NCI-H460 (cell line): ENCODE measurements at places on chromosomes 11 and 22. TPM values are rescaled to one million over a fixed set of nuclear protein-coding genes. Genes with fewer than 3 reads are reported as not detected.

- no peak for DNase-seq
These were observed 2.7 kb downstream of the B4GALNT4 start for GRCh38 chr11:371716-372590.

- DNase-seq, result no peak
These were observed 13.1 kb upstream of the CCDC134 start for GRCh38 chr22:41787331-41787730.

- DNase-seq, result no peak
These were observed 21.3 kb upstream of the DRG1 start for GRCh38 chr22:31378123-31378522.

DNA sequence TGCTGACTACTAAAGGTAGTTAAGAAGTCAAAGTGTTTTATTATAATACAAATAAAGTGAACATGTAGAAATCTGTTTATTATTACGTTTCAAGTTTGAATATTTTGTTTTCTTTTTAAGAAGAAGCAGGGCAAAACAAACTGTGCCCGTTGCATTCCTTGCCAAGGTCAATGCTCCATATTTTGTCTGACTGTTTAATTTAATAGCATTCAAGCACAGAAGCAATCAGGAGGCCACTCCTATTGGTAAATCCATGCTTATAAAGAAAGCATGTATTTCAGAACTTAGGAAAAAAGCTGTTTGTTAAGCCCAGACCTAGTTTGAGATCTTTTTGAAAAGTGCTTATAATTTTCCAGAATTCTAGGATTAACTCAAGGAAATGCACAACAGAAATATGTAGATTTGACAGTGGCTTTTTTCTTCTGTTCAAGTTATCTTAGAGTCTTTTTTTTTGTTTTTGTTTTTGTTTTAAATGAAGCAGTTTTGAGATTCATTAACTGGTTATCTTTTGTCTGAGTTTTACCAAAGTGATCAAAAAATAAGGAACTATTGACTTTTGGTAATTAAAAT, 51.7 kb downstream of the ARHGAP42 start:
- no peak for DNase-seq

DNA sequence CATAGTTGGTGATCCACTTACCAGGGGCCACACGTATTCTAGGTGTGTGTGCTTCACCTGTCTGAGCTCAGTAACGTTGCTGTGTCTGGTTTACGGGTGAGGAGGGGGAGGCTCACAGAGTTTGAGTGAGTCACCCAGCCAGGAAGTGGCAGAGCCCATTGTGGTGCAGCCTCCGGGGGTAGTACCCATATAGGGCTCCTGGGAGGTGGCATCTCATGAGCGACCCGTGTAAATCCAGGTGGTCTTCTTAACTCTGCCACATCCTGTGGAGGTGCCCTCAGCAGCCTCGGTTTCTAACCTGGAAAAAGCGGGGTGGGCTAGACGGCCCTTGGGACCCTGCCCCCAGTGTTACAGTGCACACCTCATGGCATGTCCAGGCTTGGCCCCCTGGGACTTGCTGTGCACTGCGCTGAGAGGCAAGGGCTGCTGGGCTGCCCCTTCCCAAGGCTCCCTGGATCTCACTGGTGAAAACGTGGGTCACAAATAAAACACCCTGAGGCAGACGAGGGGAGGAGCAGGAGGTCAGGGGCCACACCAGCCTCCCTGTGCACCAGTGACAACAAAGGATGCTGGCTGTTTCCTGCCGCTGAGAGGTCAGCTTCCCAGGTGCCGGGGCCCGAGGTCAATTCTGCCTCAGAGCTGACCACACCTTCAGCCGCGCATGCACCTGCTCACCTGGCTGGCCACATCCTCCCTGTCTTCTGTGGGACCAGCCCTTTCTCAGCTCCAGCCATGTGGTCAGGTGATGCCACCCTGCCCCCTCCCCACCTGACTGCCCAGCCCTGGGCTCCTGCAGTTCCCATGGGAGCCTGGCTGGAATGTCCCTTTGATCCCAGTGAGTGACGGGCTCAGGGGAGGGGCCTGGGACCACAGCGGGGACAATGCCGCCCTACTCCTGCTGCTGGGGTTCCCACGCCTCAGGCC, 305.1 kb downstream of the CTTN start:
- DNase-seq, result no peak

- DNase-seq, result no peak
These were observed 65.4 kb downstream of the ZC3H12C start for GRCh38 chr11:110158317-110159200.

GRCh38 chr11:87712802-87713202, 462.4 kb downstream of the RAB38 start:
- DNase-seq, result no peak

DNA sequence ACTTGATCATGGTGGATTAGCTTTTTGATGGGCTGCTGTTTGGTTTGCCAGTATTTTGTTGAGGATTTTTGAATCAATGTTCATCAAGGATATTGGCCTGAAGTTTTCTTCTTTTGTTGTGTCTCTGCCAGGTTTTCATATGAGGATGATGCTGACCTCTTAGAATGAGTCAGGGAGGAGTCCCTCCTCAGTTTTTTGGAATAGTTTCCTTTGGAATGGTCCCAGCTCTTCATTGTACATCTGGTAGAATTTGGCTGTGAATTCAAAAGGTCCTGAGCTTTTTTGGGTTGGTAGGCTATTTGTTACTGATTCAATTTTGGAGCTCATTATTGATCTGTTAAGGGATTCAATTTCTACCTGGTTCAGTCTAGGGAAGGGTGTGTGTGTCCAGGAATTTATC, 78.1 kb downstream of the CTSC start:
- no peak for DNase-seq

DNA sequence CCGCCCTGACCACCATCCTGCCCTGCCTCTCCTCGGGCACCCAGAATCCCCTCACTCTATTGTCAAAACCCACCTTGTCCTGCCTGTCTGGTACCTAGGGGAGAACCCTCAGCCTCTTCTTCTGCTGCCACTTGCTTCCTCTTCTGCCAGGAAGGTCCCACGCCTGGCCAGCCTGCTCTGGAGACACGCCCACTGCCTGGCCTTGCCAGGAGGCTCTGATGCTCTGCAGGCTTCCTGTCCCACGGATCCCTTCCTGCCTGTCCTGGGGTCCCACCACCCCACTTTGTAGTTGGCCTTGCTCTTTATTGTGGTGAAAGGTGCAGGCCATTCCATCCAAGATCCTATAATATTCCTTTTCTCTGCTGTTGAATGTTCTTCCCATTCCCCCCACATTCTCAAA, 63.4 kb downstream of the BMAL1 start:
- DNase-seq, result no peak

DNA sequence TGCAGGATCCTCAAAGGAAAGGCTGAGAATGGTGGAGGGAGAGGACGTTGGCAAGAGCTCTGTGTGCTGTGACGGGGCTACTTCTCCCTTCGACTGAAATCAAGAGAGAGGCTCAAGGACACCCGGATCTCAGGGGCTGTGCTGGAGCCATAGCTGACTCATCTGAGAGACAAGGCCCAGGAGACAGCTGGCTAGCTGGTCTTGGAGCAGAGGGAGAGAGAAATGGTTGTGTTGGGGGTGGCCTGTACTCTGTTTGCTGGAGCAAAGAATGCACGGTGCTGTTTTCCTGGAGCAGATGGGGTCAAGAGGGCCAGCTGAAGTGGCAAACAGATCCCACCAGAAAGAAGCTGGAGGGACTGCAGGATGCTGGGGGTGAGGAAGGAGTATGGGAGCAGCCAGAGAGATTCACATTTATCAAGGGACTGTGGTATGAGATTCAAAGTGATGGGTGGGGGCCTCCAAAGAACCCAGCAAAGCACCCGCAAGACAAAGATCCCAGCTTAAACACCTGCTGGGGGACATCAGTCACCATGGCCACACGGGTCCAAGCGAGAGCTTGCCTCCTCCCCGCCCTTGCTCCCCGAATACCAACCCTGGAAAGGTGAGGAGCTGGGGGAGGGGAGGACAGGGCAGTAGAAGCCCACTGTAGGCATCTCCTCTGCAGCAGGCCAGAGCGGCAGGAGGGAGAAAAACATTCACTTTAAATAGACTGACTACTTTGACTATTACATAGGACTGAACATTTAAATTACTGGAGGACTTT, 40.8 kb downstream of the MAP6 start:
- no peak for DNase-seq

- no peak for DNase-seq
These were observed 189.6 kb downstream of the ADAMTS15 start for GRCh38 chr11:130638033-130638432.

DNA sequence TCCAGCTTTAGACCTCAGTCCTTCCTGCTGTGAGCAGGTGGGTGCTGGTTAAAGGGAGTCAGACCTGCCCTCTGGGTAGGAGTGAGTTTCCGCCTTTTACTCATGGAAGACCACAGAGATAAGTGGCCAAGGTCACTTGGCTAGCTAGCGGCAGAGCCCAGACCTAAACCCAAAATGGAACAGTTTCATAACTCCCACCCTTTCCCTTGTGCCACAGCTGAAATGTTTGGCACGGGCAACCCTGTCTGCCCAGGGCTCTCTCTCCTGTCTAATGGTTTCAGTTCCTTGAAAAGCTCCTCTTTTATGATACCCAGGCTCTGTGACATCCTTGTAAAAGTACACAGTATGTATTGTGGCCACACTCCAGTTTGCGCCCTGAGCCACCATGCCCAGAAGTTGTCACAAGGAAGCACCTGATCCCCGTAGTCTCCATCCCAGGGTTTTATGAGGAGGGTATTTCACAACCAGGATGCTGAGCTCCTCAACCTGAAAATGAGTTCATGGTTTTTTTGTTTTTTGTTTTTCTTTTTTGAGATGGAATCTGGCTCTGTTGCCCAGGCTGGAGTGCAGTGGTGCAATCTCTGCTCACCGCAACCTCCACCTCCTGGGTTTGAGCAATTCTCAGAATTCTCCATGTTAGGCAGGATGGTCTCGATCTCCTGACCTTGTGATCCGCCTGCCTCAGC, 5.1 kb downstream of the MB start:
- DNase-seq, result no peak

- DNase-seq, result peak; percentile 76
These were observed 33.5 kb downstream of the NFRKB start for GRCh38 chr11:129861702-129862522.

- peak; percentile 46 for DNase-seq
These were observed 357.3 kb downstream of the CTTN start for GRCh38 chr11:70755410-70756158.

GRCh38 chr11:110124605-110125004, 31.4 kb downstream of the ZC3H12C start:
- no peak for DNase-seq

GRCh38 chr11:58142761-58143160, 17.4 kb upstream of the OR9I1 start:
- no peak for DNase-seq

DNA sequence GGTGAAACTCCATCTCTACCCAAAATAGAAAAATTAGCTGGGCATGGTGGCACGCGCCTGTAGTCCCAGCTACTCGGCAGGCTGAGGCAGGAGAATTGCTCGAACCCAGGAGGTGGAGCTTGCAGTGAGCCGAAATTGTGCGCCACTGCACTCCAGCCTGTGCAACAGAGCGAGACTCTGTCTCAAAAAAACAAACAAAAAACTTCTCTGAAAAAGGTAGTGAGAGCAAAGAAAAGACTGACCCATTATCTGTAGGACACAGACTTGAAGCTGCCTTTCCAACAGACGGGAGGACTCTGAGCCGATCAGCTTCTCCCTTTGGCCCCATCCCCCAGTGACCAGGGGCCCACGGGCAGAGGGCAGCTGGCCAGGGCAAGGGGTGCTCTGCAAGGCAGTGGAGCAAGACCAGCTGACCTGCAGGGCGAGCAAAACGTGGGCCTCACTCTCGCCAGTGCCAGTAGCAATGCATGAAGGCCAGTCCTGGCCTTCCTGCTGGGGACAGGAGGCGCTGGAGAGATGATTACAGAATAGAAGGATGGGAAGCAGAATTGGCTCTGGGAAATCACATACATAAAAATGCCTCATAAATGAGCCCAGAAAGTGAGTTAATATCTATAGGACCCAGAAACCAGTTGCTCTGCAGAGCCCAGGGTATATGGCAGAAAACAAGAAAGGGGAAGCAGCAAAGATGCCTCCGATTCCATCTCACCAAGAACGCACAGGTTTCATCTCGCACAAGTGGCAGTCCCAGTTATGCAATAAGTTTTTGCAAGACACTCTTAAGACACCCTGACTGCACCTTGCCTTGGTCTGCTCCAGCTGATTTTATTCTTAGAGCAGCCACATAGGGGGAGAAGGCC, 2.8 kb downstream of the EHD1 start:
- DNase-seq, result no peak

- no peak for DNase-seq
These were observed 3.0 kb downstream of the UFD1 start for GRCh38 chr22:19476023-19476422.

DNA sequence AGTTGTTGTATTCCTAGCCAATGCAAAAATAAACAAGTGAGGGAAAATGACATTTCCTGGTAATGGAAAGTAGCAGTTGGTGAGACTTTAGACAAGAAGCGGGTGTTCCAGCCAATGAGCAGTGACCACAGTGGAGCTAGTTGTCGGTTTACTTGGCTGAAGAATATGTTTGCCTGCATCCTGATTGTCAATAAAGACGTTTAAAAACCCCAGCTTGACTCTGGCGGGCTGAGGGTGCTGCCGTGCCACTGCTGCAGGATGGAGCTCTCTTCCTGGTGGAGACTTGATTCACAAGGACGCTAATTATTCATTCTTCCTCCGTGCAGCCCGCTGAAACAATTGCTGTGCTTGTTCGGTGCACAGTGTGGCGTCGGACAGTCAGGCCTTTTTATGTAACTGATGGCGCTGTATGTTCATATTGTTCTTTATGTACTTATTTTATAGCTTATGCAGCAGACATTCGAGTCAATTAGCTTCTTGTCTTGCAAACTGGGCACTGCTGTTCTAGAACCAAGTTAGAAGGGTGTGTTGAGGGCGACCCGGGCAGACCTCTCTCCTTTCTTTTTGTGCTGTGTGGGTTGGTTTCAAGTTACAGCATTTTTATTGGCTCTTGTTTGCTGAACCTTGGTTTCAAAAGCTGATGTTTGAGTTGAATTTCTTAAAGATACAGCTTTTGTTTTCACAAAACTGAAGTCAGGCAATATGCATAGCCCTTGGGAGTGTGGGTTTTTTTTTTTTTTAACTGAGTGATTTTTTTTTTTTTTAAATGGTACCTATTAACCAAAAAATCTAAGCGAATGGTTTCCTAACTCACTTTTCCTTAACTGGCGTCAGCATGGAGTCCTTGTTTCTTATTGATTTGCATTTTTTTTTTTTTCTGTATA, 153.9 kb downstream of the TEAD1 start:
- DNase-seq, result peak; percentile 24

FOLR1 gene
- total RNA-seq, result not detected in 2 replicates

CASP1 gene
- total RNA-seq, result 0.32 and 0.62 TPM in 2 replicates

TPH1 gene
- total RNA-seq, result 0.02 and 0.03 TPM in 2 replicates

SULT4A1 gene
- total RNA-seq, result not detected in 2 replicates

KCTD14 gene
- total RNA-seq, result 0.66 and 0.82 TPM in 2 replicates

UBQLN3 gene
- not detected in 2 replicates for total RNA-seq

KRTAP5-2 gene
- not detected in 2 replicates for total RNA-seq

UBQLNL gene
- not detected in 2 replicates for total RNA-seq

CEP57 gene
- 42.0 and 45.6 TPM in 2 replicates for total RNA-seq

SMIM35 gene
- not detected in 2 replicates for total RNA-seq

F2 gene
- not detected in 2 replicates for total RNA-seq

IL18 gene
- 4.2 and 6.0 TPM in 2 replicates for total RNA-seq
